Bone marrow (tissue), 2 donors: ENCODE measurements at places on chromosomes 1 and 21.

DNA sequence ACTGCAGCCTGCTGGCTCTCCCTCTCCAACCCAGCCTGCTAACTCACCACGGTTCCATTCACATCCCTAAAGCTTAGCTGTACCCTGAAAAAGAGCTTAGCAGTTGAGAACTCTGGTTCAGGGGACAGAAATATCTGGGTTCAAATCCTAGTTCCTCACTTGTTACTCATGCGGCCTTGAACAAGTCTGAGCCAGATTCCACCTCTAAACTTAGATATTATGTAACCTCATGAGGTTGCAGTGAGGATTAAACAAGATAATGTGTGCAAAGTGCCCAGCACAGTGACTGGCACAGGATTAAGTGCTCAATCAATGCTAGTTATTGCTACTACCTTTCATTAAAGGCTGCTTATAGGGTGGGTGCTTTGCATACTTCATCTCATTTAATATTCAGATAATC, 41.3 kb upstream of the DHCR24 start:
- no peak for DNase-seq

- no peak for DNase-seq
Observed at GRCh38 chr1:155016231-155016831, 13.7 kb downstream of the ZBTB7B start.

DNA sequence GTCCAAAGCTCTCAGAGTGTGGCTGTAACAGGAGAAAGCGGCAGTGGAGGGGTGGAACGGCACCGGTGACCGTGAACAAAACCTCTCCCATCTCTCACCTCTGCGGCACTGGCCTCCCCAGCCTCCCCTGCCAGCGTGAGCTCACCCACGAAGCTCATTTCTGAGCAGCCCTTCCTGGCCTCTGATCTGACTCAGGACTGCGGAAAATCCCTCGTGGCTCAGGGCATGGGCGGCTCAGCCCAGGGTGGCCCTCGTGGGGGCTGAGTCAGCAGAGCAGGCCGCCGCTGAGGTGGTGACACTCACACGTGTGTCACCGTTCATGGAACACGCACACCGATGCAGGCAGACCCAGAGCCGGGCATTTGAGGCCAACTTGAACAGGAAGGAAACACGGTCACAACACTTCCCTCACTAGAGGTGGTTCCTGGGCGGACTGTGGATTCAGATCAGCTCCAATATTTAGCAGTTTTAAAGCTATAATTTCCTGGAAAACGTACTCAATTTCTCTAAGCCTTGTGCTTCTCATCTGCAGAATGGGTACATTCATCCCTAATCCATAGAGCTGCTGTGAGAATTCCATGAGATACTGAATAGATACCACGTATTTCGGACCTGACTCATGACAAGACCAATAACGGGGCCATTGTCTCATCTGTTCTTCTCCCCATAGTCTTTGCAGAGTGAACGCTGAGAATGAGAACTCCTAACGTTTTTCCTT, 115.0 kb upstream of the TMPRSS2 start:
- no peak for DNase-seq

DNA sequence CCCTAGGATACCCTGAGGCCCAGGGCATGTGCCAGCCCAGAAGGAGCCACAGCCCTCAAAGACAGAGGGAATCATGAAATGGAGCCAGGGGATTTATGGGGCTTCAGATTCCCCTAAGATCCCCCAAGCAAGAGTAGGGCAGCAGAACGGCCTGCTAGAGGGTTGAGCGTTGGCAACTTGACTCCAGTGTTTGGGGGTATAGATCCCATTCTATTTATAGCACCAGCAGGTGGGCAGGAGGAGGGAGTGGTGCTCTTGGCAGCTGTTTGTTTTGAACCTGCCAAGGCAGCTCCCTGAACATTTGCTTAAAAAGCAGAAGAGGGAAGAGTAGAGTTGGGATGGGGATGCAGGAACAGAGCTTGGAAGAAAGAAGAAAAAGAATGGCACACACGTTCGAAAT, 33.7 kb downstream of the GLUL start:
- DNase-seq, result no peak

- DNase-seq, result no peak
Observed at GRCh38 chr1:87644579-87645190, 316.0 kb downstream of the LMO4 start.

GRCh38 chr1:216193839-216194443, 229.3 kb downstream of the USH2A start:
- no peak for DNase-seq

DNA sequence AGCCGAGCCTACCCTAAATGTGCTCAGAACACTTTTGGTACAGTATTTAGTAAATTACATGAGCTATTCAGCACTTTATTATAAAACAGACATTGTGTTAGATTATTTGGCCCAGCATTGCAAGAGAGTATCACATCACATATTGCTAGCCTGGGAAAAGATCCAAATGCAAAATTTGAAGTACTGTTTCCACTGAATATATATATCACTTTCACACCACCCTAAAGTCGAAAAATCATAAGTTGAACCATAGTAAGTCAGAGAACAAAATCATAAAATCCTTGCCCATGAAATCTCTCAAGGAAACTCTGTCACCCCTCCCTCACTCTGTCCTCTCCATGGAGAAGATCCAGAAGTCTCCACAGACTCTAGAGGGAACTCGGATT, 33.1 kb downstream of the RGS8 start:
- DNase-seq, result no peak

GRCh38 chr1:27348861-27349783, 7.3 kb downstream of the SYTL1 start:
- no peak for DNase-seq

DNA sequence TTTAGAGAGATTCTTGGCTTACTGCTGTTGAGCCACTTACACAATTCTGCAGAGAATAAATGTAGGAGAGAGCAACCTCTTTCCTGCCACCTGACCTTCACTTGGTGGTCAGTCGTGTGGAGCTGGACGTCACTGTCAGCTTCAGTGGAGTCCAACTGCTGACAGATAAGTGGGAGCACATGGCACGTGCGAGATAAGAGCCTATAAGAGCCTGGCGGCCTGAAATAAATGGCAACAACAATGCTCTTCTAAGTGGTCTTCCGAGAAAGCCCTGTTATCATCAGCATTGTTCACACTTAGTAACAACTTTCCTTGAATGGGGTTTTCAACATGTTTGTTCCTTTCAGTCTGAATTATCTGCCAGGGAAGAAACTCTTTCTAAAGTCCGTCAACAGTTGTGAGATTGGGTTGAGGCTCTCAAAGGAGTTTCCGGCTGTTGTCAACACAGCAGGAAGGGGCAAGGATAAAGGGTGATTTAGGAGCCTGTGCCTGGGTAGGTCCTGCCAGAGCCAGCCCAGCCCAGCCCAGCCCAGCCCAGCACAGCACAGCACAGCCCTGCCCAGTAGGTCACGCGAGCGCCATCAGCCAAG, 57.2 kb upstream of the RUNX1 start:
- no peak for DNase-seq

GRCh38 chr1:174874331-174875053, 125.3 kb upstream of the CACYBP start:
- DNase-seq, result no peak

GRCh38 chr1:226654668-226655055, 84.4 kb downstream of the ITPKB start:
- no peak for DNase-seq

GRCh38 chr1:29599071-29599470, 362.7 kb downstream of the PTPRU start:
- DNase-seq, result no peak

DNA sequence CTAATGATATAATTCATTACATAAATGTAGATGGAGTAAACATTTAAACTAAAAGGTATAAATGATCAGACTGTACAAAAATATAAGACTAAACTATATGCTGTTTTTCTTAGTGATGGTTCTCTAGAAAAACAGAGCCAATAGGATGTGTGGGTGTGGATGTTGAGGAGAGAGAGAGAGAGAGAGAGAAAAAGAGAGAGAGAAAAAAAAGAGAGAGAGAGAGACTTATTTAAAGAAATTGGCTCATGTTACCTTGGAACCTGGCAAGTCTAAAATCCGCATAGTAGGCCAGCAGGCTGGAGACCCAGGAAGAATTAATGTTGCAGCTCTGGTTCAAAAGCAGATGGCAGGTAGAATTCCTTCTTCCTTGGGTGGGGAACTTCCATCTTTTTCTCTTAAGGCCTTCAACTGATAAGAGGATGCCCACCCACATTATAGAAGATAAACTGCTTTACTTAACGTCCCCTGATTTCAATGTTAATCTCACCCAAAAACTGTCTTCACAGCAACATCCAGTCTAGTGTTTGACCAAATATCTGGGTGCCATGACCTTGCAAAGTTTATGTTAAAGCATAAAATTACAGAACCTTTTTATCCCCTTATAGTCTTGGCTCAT, 74.3 kb upstream of the KCNJ15 start:
- no peak for DNase-seq

DNA sequence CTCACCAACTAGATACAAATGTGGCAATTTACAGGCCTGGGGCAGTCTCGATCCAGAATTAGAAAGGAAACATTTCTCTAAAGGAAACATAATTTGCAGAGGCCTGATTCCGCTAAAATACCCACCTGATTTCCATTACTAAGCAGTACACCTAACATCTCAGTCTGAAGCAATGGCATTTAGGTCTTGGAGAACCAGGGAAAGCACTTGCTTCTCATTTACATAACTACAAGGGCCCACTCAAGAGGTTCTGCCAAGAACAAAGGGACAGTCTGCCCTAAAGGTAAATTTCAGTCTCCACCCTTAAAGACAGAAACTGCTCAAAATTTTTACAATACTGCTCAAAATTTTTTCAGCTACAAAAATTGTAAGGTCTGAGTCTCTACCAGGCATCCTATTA, 123.7 kb upstream of the GJB5 start:
- no peak for DNase-seq

DNA sequence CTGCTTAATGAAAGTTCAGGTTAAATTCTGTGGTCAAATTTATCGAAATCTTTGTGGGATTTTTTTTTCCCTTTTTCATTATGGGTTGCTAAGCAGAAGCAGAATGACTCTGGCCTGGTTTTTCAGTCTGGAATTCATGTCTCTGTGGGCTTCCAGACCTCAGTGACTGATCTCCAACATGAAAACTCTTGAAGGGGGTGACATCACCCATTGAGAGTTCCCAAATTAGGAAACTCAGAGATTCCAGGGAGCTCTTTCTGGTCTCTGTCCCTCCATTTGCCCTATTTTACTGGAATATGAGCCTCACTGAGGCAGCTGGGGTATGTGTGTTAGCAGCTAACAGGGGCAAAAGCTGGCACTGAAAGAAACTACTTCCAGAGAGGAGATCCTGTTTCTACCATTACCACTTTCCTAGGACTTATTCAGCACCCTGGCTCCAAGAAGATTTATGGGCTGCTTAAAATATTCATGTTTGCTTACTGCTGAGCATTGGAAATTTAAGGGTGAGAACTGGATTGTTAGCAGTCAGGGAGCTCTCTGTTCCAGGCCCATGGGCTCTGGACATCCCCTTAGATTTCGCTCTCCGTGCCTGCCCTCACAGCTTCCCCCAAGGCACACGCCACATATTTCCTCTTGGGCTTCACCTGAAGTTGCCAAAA, 203.4 kb upstream of the SPAG17 start:
- no peak for DNase-seq

- no peak for DNase-seq
Observed at GRCh38 chr1:235851939-235852338, 14.8 kb downstream of the LYST start.

DNA sequence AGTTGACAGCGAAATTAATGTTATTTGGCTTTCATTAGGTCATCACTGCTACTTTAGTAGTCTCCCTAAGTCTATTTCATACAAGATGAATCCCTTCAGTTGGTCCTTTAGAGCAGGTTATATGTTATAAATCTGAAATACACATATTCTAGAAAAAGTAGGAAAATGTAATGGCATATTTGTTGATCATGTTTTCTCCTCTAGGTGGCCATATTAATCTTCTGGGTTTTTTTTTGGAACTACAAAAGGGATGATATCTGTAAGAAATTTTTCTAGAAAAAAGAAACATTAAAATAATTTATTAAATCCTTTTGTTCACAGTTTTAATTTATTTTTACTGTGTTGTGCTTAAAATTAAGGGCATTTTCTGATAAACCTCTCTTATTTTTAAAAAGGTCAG, 87.9 kb downstream of the SYT14 start:
- DNase-seq, result no peak

- no peak for DNase-seq
Observed at GRCh38 chr1:234520908-234521817, 42.2 kb upstream of the TARBP1 start.

DNA sequence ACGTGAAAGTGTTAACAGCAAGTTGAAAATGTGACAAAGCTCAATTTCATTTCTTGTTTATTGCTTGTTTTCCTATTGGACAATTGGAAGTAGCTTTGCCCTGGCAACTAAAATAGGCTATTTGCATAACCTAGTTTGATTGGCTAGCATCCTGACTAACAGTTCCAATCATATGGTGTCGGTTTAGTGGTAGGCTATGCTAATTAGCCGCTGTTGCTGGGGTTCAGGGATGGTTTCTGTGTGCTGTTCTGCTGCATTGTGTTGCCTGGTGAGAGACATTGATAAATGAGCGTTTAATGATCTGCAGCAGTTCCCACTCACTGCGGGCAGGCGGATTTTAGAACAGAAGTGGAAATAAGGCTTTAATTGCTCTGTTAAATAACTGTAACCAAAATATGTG, 68.5 kb downstream of the DYRK1A start:
- no peak for DNase-seq

- no peak for DNase-seq
Observed at GRCh38 chr1:60637651-60638050, 444.7 kb upstream of the NFIA start.

DNA sequence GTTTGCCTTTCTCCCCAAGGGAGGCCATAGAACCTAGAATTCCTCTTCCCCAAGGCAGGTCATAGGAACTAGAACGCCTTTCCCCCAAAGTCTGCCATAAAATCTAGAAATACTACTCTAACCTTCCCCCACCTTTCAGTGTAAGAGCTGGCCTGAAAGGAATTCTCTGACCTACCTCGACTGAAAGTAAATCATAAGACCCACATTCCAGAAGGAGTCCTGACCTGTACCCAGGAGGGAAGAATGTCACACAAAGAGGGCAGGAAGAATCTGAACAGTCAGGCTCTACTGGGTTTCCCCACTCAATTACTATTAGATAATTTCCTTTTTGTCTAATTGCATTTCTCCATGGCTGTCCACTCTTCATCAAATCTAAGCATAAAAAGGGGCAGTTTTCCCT, 5.7 kb upstream of the ATG4C start:
- no peak for DNase-seq

DNA sequence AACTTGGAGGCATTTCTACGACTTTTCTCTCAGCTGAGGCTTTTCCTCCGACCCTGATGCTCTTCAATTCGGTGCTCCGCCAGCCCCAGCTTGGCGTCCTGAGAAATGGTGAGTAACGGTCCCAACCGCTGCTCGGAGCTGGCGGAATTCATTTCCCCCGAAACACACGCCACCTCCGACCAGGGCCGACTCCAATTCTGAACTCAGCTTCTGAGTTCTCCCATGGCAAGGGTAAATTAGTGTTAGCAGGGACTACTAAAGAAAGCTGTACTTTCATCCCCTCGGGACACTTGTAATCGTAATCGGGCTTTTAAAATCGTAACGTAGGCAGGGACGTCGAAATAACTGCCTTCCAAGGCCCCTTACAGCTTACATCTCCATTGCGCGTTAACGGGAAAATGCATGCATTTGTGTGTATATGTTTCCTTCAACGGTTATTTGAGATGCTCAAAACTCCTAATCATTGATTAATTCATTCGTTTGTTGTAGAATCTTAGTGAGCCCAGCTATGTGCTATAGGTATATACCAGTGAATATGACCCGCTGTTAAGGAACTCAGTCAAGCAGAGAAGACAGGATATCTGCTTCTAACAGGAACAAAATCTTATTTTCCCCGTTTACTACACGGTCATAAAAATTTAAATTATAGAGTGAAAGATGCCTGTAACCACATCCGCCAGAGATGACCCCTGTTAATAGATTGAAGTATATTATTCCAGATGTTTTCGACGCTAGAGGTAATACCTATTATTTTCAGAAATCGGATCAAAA, 472 bp downstream of the DTL start:
- DNase-seq, result no peak
